ENCODE measurements at places on chromosomes 5 and 9.

DNA sequence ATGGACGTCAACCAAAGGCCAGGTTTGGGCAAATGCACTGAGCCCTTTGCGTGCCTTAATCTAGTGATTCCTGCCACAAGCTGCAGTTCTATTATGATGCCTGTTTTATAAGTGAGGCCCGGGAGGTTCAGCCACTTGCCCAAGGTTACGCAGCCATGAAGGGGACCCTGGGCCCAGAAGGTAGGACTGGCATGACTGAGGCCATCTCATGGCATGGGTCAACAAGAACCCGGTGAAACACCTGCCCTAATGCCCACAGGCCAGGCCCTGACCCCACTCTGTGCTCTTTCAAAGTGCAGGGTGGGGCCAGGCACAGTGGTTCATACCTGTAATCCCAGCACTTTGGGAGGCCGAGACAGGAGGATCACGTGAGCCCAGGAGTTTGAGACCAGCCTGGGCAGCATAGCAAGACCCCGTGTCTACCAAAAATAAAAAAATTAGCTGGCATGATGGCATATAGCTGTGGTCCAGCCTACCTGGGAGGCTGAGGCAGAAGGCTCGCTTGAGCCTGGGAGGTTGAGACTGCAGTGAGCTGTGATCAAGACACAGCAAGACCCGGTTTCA lies 8.6 kb downstream of the NINJ1 start:
- no peak for DNase-seq

- no peak for DNase-seq
Measured at GRCh38 chr9:89528540-89528939, 30.6 kb upstream of the SEMA4D start.

- DNase-seq = no peak
Measured at GRCh38 chr5:89703817-89704216, 705.7 kb downstream of the CETN3 start.

DNA sequence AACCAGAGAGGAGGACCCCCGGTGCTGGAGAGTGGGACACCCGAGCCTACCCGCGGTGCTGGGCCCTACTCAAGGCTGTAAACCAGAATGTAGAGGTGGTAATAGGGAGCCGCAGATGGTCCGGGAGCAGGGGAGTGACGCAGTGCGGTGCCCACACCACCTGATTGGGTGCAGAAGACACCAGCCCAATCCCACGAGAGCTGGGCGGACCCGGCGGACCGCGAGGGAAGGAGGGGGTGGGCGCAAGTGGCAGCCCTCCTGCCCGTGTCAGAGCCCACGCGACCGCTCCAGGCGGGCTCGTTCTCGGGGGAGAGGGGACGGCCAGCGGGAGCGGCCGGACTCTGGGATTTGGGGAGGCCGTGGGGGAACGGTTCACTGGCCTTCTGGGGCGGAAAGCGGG lies 71.2 kb downstream of the C9orf50 start:
- DNase-seq = no peak

GRCh38 chr5:68886814-68887213 lies 207.0 kb upstream of the SLC30A5 start:
- no peak for DNase-seq

- no peak for DNase-seq
Measured at GRCh38 chr9:98178874-98179850, 13.3 kb downstream of the CORO2A start.

DNA sequence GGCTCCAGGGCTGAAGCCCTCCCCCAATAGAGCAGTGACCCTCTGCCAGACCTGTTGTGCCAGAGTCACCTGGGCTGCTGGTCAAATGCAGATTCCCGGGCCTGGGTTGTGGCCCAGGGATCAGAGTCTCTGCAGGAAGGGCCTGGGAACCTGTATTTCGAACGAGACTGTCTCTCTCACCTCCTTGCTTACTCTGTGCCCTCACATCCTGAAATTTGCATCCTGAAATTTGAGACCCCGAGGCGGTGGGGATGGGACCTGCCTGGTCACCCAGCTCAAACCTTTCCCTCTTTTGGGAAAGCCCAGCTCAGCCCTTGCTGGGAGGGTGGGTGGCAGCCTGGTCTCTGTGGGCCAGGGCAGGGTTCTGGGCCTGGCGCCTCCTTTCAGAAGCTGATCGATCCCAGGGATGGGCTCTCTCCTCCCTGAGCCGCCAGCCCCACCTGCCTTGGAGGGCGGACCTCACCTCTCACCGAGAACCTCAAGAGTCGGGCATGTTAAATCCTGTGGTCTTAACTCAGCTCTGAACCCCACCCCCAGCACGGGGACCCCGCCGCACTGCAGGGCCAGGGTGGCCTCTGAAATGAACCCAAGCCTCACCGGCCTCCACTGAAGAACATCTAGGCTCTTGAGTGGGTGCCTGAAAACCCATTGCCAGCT lies 44.0 kb upstream of the IER5L start:
- no peak for DNase-seq

DNA sequence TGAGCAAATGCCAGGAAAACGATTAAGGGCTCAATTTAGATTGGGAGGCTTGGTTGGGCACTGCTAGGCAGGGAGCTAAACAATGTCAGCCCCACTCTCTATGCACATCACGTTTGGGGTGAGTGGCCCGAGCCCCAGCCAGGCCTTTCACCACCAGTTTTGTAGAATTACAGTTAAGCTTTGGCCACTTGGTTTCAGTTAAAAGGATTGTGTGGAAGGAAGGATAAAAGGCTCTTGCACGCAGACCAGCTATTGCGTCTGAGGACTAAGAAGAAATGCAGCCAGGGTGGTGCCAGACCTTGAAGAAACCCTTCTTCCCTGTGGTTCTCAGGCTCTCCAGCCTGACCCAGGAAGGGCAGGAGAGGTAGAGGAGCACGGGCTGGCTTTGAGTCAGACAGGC lies 125.3 kb upstream of the SLC44A1 start:
- DNase-seq = no peak

- DNase-seq = peak; percentile 50
Measured at GRCh38 chr5:134026521-134027287, 21.9 kb upstream of the VDAC1 start.

DNA sequence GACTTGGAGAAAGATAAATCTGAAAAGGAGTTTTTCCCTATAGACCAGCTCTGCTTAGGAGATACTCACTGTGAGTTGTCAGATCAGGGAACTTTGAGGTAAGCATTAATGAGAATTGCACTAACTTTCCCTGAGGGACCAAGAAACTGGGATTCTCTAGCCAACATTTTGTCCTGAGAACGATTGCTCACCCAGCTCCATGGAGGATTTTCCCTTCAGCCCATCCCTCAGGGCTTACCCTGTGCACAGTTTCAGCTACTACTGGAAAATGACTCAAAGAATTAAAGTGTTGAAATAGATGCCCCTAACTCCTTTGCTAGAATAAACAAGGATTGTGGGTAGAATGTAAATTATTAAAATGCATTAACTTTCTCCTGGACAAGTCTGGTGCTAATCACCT lies 237.2 kb upstream of the IL12B start:
- no peak for DNase-seq

DNA sequence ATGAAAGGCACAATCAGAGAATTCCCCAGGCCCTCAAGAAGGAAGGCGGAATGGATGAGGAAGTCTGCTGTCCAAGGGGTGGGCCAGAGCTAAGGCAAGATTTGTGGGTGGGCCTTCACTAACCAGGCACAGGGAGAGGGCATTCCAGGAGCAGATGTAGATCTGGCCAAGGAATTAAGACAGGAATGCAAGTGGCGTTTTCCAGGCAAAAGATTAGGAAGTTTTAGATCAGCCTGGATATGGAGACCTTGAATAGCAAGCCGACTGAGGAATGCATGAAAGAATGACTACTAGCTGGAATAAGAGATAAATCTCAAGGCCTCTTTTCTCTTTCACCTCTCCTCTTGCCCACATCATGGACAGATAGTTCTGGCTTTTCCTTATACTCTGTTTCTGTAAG lies 68.5 kb downstream of the GHR start:
- DNase-seq = no peak

- DNase-seq = no peak
Measured at GRCh38 chr5:149426931-149427330, 47.8 kb upstream of the IL17B start.

- DNase-seq = no peak
Measured at GRCh38 chr5:175874462-175875139, 3.2 kb downstream of the CPLX2 start.

GRCh38 chr5:109567374-109568044 lies 122.2 kb upstream of the MAN2A1 start:
- DNase-seq = no peak

- peak; percentile 16 for DNase-seq
Measured at GRCh38 chr9:137445275-137445807, 4.2 kb upstream of the ENTPD8 start.

GRCh38 chr5:157230610-157231009 lies 35.3 kb upstream of the CYFIP2 start:
- DNase-seq = no peak

DNA sequence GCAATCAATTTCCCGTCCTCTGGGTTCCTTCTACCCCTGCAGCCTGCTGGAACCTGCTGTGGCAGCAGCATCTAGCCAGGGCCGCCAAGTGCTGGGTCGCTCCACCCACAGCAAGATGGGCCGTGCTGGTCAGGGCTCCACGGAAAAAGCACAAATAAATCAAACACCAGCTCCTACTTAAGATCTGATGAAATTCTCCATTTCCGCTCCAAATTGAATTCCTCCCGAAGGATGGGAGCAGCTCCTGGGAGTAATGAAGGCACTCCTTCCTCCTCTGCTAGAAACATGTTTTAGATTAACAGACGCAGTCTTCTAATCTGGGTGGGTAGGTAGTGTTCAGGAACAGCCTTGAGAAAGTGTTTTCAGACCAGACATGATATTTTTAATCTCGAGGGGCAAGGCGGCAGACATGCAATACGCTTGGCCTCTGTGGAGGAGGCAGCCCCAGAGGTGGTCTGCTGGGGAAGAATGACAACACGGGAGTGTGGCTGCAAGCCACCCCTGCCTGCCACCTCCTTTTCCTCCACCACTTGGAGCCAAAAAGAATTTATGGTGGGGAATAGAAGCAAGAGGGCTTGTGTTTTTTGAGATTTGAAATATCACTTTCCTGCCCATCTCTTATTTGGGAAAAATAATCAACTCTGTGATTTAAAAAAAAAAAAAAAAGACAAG lies 194.1 kb downstream of the AOPEP start:
- no peak for DNase-seq

- no peak for DNase-seq
Measured at GRCh38 chr9:68482548-68482947, 58.1 kb downstream of the TMEM252 start.

DNA sequence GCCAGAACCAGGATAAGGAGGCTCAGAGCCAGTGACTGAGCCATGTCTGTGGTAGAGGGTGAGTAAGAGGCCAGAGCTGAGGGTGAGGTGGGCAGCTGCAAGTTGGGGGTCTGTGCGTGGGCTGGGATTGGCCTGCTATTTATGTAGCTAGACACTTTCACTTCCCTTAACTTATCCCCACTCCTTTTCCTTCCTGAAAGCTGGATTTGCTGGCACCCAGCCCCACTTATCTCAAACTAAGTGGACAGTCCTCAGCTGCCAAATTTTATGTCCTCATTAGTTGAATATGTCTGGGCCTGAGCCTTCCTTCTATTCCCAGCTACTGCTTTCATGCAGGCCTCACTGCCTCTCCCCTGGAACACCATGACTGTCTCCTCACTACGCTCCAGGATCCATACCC lies at the start of gene CCL21:
Gene CCL21, minus strand, starts transcription at position 114 of the 400 bp plus-strand sequence. Its CDS starts 70 bp downstream, at position 44.
- DNase-seq = no peak

DNA sequence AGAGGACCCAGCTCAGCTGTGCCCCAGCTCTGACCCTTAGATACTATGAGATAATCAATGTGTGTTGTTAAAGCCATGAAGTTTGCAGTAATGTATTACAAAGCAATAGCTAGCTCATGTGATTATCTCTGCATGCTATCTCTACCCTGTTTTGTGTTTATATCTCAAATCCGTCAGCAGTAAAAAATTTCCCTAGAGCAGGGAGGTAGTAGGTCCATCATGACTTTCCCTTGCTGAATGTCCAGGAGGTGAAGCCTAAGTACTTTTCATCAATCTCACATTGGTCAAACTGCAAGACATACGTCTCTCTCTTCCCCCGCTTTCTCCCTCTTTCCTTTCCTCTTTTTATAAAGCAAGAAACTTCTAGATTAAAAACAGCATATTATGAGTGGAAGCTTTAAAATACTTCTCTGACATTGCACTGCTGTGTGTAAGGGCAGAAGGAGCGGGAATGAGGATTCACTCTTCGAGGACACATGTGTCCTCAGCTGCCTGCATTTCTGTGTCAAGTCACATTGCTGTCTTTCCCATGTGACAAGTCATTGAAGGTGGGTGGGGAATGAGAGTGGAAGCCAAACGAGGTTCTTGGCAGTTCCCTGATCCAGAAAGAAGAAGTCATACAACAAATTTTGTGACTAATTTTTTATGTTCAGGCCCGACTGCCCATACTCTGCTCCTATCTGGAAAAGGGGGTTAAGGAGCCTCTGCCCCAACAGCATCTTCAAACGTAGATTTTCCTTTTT lies 93.1 kb upstream of the RETREG1 start:
- no peak for DNase-seq

GRCh38 chr9:116632990-116633838 lies 53.9 kb upstream of the TRIM32 start:
- no peak for DNase-seq

DNA sequence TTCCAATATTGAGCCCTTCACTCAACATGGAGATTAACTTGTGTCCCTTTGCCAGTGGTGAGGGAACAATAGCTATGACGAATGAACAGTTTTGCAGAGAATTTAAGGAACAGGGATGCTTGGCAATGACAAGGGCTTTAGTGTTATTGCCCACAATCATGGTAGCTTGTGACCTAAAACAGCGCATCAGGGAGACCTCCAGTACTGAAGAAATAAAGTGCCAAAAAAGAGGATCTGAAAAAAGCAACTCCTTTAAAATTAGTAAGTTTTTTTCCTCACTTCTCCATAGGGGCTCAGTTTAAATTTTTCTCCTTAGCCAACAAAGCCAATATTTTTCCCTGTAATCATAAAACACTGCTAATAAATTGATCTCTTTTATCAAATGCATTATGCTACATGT lies 41.8 kb upstream of the PAM start:
- DNase-seq = no peak

- no peak for DNase-seq
Measured at GRCh38 chr5:149041242-149041641, 21.6 kb downstream of the SH3TC2 start.

DNA sequence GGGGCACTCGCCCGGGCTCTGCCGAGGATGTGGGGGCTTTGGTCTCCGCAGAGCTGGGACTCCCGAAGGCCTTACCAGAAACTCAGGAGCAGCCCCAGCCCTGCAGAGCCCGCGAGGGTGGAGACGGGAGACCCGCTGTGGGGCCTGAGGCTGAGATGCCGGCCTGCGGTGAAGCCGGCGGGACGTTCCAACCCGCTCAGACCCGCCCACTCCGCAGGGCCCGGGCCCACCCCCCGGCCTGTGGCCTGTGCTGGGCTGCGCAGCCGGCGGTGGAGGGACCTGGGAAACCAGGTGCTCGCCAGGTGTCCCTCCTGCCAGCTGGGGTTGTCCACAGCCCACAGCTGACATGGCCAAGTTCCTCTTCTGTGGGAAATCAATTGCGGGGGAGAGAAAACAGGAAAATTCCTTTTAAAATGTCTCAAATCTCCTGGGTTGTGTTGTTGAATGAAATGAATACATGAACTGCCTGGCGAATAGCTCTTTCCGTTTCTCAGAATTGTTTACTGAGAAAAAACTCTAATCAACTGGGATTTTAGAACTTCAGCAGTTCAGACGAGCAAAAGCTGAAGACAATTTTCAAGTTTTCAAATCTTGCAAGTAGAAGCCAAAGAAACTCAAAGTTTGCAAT lies 49.0 kb upstream of the IRX4 start:
- no peak for DNase-seq

Data from NCI-H446 (cell line).